Effector memory CD4-positive, alpha-beta T cell (primary cell): ENCODE measurements at places on chromosomes 2 and 18.

DNA sequence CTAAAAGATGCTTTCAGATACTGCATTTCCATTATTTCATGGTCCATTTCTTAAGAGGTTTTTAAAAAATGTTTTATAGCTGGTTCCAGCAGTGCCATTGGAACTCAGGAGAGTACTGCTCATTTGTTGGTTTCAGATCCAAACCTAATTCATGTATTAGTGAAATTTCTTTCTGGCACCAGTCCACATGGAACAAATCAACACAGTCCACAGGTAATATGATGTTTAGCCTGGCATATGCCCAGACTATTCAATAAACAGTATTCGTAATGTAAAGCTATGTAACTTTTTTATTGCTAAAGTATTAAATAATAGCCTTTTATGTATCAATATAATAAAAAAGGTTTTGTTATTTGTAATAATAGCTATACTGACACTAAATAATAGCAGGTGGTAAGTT is 134.5 kb downstream of the BIRC6 start:
- no peak for DNase-seq

DNA sequence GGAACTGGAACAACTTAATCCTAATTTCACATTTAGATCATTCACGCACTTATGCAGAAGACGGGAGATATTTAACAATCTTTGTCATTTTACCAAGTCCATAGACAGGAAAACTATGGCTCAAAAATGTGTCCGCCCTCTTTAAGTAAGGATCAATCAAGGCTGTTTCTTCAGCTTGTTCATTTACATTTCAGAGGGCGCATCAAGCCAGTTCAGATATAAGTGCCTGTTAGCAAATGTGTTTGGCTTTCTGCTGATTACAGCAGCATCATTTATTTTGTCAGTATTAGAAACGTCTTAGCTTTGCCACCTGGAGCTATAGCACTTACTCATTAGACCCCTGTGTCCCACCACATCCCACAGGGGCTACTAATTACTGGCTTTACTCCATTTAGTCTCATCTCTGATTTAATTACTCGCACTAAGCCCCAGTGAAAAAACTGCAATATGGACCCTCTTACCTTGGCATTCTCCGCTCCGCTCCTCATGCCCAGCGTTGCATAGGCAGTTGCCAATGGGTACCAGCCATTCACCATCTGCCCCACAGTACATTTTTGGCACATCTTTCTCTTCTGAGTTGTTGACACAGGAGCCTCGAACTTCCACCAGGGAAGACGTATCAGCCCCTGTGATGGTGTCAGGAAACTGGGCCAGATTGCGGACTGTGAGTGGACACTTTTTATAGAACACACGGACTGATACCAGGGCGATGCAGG is 8.7 kb downstream of the EPHA4 start:
- no peak for DNase-seq

DNA sequence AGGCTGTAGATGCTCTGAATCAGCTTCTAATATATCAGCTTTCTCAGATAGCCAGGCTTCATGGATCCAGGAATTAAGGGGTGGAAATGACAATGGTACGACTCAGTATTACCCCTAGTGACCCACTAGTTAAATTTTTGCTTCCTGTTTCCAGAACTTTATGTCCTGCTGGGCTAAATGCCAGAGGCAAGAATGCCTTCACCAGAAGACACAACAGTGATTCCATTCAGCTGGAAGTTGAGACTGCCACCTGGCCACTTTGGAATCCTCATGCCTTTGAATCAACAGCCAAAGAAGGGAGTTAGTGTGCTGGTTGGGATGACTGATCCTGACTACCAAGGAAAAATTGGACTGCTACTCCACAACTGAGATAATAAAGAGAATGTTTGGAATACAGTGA is 239.1 kb downstream of the ASXL3 start:
- no peak for DNase-seq

DNA sequence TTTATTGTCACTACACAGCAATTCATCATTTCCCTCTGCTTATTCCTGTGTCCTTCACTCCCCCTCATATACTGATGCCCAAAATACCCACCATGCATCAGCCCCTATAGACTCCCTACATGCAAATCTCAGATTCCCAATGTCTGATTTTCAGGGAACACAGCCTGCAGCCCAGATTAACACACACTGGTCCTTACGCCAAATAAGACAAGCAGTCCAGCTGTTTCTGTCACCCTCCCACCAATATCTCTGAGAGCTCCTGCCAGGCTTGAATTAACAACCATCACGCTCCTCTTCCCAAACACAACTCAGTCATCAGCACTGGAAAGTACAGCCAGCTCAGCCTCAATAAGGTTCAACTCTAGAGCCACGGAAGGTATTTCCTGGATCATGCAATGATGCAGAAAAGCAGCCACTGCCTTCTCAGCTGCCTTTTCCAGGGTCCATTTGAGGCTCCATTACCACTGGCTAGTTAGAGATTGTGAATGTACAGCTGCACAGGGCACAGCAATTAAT is 39.0 kb upstream of the SLC35F5 start:
- DNase-seq = no peak

GRCh38 chr2:234840336-234840735 is 111.5 kb upstream of the SH3BP4 start:
- DNase-seq = no peak

DNA sequence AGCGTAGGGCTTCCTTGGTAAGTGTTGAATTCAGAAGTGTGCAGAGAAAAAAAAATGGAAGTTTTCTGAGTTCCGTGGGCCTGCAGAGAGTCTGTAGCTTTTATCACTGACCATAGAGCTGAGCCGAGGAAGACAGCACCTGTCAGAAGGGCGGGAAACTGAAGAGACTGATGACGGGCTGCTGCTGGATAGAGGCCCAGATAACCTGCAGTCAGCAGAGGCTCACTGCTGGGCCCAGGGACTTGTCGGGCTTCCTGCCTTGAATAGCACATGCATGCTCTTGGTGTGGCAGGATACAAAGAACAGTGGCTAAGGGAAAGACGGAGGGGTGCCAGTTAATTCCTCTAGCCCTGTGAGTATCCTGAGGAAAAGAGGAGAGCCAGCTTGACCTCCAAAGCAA is 166.4 kb downstream of the MGAT5 start:
- no peak for DNase-seq

DNA sequence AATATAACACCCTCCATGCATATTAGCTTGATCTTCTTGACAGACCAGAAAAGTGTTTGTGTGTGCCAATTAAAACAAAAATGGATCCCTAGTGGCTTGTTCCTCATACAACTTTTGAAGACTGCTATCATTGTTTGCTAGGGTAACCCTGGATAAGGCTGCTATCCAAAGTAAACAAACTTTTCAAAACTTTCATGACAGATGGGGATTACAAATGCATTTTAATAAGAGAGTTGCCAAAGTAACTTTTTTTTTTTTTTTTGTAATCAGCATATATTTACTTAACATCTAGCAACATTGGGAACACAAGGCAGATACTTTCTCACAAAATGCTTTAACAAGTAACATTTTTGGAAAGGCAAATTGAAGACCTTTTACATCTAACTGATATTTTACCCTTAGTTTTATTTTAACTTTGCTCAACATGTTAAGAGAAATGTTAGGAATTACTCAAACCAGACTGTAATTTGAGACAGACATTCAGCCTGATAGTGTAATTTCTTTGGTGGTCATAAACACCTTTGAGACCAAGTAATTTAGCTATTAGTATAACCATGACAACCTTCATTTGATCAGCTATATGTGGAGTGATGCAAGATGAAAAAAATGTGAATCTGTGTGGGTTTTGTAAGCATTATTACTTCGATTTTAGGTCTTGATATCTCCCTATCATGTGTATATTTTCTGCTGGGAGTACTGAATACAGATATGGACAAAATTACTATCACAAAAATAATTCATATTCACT is 300.9 kb downstream of the ARHGAP15 start:
- no peak for DNase-seq

DNA sequence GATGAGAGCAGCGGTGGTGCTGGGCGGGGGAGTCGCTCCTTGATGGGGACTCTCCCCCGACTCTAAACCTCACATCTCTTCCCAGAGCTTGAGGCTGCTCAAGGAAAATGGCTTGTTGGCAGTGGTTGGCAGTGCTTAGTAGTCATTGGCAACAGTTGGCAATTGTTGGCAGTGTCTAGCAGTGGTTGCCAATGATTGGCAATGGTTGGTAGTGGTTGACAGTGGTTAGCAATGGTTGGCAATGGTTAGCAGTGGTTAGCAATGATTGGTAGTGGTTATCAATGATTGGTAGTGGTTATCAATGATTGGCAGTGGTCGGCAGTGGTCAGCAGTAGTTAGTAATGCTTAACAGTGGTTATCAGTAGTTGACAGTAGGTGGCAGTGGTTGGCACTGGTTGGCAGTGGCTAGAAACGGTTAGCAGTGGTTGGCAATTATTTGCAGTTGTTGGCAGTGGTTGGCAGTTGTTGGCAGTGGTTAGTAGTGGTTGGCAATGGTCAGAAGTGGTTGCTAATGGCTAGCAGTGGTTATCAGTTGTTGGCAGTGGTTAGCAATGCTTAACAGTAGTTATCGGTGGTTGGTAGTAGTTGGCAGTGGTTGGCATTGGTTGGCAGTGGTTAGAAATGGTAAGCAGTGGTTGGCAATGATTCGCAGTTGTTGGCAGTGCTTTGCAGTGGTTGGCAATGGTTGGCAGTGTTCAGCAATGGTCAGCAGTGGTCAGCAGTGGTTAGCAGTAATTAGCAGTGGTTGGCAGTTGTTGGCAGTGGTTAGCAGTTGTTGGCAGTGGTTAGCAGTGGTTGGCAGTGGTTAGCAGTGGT is 85.4 kb upstream of the OTOS start:
- no peak for DNase-seq

DNA sequence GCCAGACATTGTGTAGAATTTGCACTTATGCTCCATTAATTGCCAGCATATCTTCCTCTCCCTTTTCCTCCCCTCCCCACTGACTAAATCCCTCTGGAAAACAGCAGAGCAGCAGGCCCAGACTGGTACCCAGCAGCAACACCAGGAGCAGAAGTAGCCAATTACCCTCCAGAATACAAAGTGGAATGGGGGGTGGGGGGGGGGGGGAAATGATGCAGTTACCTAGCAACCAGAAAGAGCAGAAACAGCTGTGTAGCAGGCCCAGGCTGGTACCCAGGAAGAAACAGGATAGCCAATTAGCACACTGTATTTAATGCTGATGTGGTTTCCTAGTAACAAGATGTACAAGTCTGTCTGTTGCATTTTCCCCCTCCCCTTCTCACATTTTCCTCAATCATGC is 52.3 kb downstream of the KLF7 start:
- DNase-seq = no peak

DNA sequence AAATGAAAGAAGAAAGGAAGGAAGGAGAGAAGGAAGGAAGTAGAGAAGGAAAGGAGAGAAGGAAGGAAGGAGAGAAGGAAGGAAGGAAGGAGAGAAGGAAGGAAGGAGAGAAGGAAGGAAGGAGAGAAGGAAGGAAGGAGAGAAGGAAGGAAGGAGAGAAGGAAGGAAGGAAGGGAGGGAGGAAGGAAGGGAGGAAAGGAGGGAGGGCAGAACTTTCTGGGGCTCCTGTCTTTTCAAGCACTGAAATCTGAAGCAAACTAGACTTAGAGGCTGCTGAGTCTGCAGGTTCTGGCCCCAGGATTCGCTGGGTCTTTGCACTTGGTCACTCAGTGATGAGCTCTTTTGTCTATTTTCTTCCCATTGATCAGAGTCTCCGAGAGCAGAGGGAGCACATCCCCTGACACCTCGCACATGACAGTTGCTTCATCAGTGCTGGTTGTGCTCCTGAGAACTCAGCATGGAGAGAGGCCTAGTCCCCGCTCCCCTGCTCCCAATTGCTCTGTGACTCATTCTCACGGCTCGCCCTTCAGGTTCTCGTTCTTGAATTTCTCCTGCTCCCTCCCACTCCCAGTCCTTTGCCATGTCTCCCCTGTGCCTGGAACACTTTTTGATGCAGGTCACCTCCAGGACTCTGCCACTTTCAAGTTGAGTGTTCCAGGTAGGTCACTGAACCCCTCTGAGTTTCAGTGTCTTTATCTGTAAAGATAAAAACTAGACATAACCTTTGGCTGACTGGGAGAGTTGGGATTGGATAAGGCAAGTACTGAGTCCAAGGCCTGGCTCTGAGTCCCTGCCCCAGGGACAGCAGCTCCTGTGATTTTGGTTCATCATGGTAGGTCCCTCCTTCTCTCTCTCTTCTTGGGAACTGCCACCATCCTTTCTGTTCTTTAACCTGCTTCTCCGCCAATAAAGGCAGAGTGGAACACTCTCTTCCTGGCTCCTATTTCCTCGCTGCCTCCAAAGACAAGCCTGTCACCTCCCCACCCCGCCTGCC is 55.2 kb downstream of the TNP1 start:
- no peak for DNase-seq

DNA sequence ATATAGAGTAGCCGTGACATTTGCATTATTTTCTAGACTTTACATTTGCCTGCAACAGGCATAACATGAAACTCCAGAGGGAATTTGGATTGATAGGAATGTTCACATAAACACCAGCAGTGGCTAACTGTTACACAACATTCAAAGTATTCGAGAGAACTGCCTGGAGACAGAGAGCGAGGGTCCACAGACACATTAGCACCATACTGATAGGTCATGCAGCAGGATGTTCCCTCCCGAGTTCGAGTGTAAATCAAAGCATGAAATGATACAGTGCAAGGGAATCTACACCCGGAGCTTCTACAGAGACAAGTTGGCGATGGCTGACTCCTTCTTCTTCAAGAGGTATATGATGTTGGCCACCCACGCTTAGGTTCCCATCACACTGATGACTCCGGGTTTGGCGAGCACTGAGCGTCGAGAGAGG is 89.5 kb downstream of the COL6A3 start:
- DNase-seq = no peak

DNA sequence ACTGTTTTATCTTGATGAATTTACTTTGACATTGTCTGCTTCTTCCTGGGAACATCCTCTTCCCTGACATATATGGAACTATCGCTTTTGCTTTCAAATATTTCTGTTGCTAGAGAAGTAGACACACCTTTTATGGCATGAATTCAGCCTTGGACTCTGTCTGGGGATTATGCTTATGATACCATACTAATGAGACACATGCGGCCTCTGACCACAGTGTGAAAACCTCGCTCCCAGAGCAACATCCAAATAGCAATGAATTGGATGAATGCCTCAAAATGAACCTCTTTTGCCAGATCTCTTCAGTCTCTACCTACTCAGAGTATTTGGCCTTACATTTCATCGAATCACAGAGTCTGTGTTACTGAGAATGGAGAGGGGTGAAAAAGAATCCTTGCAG is 70.9 kb downstream of the PIEZO2 start:
- DNase-seq = no peak

DNA sequence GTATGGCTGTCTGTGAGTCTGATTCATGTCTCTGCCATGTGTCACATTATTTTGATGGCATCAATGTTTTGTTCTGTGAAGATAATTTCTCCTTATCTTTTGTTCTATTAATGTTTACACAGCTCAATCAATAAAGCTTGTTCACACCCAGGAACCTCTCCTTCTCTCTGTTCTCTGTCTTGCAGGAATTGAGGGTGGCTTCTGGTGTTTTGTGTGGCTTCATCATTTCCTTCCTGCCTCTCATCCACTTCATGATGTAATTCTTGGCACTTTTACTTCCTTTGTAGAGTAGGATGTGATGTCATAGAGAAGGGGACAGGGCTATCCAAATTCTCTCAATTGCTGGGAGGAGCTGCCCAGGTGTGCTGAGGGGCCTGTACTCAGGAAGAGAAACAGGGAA is 27.2 kb downstream of the ASXL3 start:
- no peak for DNase-seq
